Articular chondrocyte of knee joint (primary cell): ENCODE measurements at places on chromosomes 2 and 18. TPM values are rescaled to one million over a fixed set of nuclear protein-coding genes. Genes with fewer than 3 reads are reported as not detected.

The STEAP3 gene
- 29.0 and 38.8 TPM in 2 replicates for total RNA-seq

The ERBB4 gene
- 0.13 and 0.22 TPM in 2 replicates for total RNA-seq

The WNT10A gene
- not detected in 2 replicates for total RNA-seq

The TRIM54 gene
- total RNA-seq = not detected in 2 replicates

The ANKRD30BL gene
- not detected in 2 replicates for total RNA-seq

The ANKRD62 gene
- total RNA-seq = not detected in 2 replicates

The GPR155 gene
- total RNA-seq = 4.1 and 5.8 TPM in 2 replicates
